A549 treated with Hydrocortisone at 1 μM for 4 hours (cell line): ENCODE measurements at places on chromosomes 2 and 18. TPM values are rescaled to one million over a fixed set of nuclear protein-coding genes. Genes with fewer than 3 reads are reported as not detected.

The SLC9A2 gene
- total RNA-seq: 2.8 to 3.8 TPM (median 3.0 TPM) in 5 replicates

The RIOK3 gene
- 26.0 to 46.8 TPM (median 29.0 TPM) in 5 replicates for total RNA-seq

The TIMM21 gene
- 50.0 to 61.7 TPM (median 58.3 TPM) in 5 replicates for total RNA-seq

The ABCB11 gene
- total RNA-seq: 0.02 to 0.13 TPM (median 0.03 TPM) in 5 replicates

The IL36B gene
- total RNA-seq: 0.08 to 0.20 TPM (median 0.12 TPM) in 3 of 5 replicates, not detected in the others

The HRH4 gene
- total RNA-seq: not detected in 5 replicates

The TMEM214 gene
- 59.1 to 67.4 TPM (median 64.7 TPM) in 5 replicates for total RNA-seq

The STEAP3 gene
- 43.4 to 54.7 TPM (median 52.2 TPM) in 5 replicates for total RNA-seq

The CSRNP3 gene
- 0.01 TPM in 1 of 5 replicates, not detected in the others for total RNA-seq

The AQP12A gene
- not detected in 5 replicates for total RNA-seq

The TEKT4 gene
- total RNA-seq: not detected in 5 replicates

The REG3G gene
- total RNA-seq: not detected in 5 replicates

The PRKCE gene
- 8.0 to 10.4 TPM (median 9.7 TPM) in 5 replicates for total RNA-seq

The NPPC gene
- total RNA-seq: 0.21 to 0.37 TPM (median 0.28 TPM) in 4 of 5 replicates, not detected in the other

The LIPG gene
- 0.09 to 0.34 TPM (median 0.18 TPM) in 5 replicates for total RNA-seq

The GALNT3 gene
- 0.06 TPM in 1 of 5 replicates, not detected in the others for total RNA-seq

The STRN gene
- 10.9 to 18.1 TPM (median 16.5 TPM) in 5 replicates for total RNA-seq

The SH3BP4 gene
- total RNA-seq: 35.2 to 40.7 TPM (median 38.6 TPM) in 5 replicates

The MROH2A gene
- 0.12 to 0.29 TPM (median 0.21 TPM) in 4 of 5 replicates, not detected in the other for total RNA-seq

The UGT1A6 gene
- 0.47 to 1.5 TPM (median 1.1 TPM) in 5 replicates for total RNA-seq

The CD8B gene
- not detected in 5 replicates for total RNA-seq

The AMMECR1L gene
- total RNA-seq: 16.0 to 20.2 TPM (median 17.9 TPM) in 5 replicates

The MYO1B gene
- 42.1 to 65.9 TPM (median 45.4 TPM) in 5 replicates for total RNA-seq

The CRYBA2 gene
- not detected in 5 replicates for total RNA-seq

The NTSR2 gene
- total RNA-seq: 0.05 to 0.09 TPM in 2 of 5 replicates, not detected in the others

The KHK gene
- 8.7 to 10.9 TPM (median 9.3 TPM) in 5 replicates for total RNA-seq

The CD8B2 gene
- not detected in 5 replicates for total RNA-seq

The CIB4 gene
- 0.16 to 0.40 TPM (median 0.24 TPM) in 3 of 5 replicates, not detected in the others for total RNA-seq

The PSMA8 gene
- not detected in 5 replicates for total RNA-seq

The NEU2 gene
- not detected in 5 replicates for total RNA-seq

The SDC1 gene
- 165 to 194 TPM (median 181 TPM) in 5 replicates for total RNA-seq

The MEP1B gene
- total RNA-seq: 0.06 to 0.10 TPM in 2 of 5 replicates, not detected in the others

The GLI2 gene
- total RNA-seq: 17.3 to 24.6 TPM (median 22.1 TPM) in 5 replicates

The MAP2 gene
- total RNA-seq: 0.86 to 1.9 TPM (median 1.3 TPM) in 5 replicates

The TNFAIP6 gene
- total RNA-seq: 0.77 to 1.3 TPM (median 1.0 TPM) in 5 replicates

The DES gene
- 0.23 to 0.93 TPM (median 0.51 TPM) in 5 replicates for total RNA-seq

The ORMDL1 gene
- total RNA-seq: 38.5 to 49.0 TPM (median 43.4 TPM) in 5 replicates

The UGT1A10 gene
- 0.08 to 0.09 TPM in 2 of 5 replicates, not detected in the others for total RNA-seq

The SNORC gene
- 2.4 to 11.7 TPM (median 10.1 TPM) in 5 replicates for total RNA-seq

The MAB21L4 gene
- total RNA-seq: 0.12 to 0.54 TPM (median 0.24 TPM) in 4 of 5 replicates, not detected in the other

The FAM228A gene
- total RNA-seq: not detected in 5 replicates

The ZNF385B gene
- total RNA-seq: 0.21 to 0.22 TPM in 2 of 5 replicates, not detected in the others

The PRSS56 gene
- 0.06 to 0.18 TPM (median 0.15 TPM) in 5 replicates for total RNA-seq

The LYPD1 gene
- 14.6 to 20.6 TPM (median 15.7 TPM) in 5 replicates for total RNA-seq

The SCYGR4 gene
- not detected in 5 replicates for total RNA-seq

The NCKAP5 gene
- total RNA-seq: 0.71 to 1.3 TPM (median 0.97 TPM) in 5 replicates

The PFN4 gene
- 1.7 to 2.3 TPM (median 1.8 TPM) in 5 replicates for total RNA-seq

The UGT1A8 gene
- 0.05 to 0.06 TPM in 2 of 5 replicates, not detected in the others for total RNA-seq

The SERPINB5 gene
- 0.13 to 0.45 TPM (median 0.17 TPM) in 5 replicates for total RNA-seq

The ACVR1C gene
- 0.02 to 0.05 TPM in 2 of 5 replicates, not detected in the others for total RNA-seq

The RNF181 gene
- 162 to 196 TPM (median 184 TPM) in 5 replicates for total RNA-seq
